ENCODE measurements at places on chromosomes 5 and 9.

DNA sequence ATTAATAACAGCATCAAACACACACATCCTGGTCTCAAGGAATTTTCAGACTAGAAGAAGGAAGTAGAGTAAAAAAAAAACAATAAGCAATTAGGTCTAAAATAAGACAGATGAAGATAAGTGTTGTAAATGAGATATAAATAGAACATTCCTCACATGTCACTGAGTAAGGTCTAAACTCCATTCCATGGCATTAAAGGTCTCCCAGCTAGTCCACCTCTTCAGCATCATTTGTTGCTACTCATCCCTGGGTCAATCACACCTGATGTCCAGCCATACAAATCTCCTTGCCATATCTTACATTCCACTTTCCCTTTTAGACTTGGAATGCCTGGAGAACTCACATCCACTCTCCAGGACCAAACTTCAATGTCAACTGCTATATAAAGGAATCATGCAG is 214.1 kb upstream of the KLF4 start:
- DNase-seq: no peak

- DNase-seq: no peak
These were observed 165.2 kb downstream of the ROR2 start for GRCh38 chr9:91784673-91785446.

DNA sequence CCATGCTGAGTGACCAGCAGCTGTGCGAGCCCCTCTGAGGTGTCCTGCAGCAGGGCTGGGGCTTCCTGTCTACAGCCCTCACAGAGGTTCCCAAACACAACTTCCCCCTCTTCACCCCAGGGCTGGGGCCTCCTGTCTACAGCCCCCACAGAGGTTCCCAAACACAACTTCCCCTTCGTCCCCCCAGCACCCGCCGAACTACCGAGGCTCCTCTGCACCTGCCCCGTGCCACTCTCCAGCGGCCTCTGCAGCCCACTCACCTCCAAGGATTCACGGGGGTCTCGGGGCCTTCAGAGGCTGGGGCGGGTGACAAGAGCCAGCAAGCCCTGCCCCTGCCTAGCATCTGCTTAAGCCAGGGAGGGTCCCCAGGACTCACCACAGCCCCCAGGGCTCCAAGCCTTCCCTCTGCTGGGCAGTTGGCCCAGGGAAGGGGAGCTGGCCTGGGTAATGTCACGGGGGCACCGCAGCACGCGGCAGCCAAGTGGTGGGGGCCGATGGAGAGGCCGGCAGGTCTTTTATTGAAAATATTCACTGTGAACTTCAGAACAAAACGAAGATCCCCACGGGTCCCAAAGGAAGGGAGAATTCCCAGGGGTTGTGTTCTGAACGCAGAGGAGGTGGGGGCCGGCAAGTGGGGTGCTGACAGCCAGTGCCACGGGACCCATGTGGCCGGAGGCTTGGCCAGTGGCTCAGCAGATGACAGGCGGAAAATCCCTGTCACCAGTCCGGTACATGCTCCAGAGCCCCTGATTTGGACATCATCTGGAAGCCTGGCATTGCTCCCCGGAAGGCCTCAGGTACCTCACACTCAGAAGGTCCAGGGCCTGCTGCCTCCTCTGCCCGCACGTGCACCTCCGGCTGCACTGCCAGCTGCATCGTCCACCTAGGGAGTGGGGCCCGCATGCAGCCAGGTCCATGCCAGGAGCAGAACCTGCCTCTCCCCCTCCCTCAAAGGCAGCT is 125.3 kb downstream of the ADAMTS2 start:
- DNase-seq: no peak

- DNase-seq: no peak
These were observed 59.3 kb downstream of the AHRR start for GRCh38 chr5:380701-381309.

GRCh38 chr5:58921159-58921558 is 338.3 kb downstream of the RAB3C start:
- DNase-seq: no peak
